Small intestine (tissue), 16 donors: ENCODE measurements at places on chromosomes 2 and 18. TPM values are rescaled to one million over a fixed set of nuclear protein-coding genes. Genes with fewer than 3 reads are reported as not detected.
A peak's percentile ranks its signal among the peaks of the same experiment; 100 is the strongest.

- no peak overlapping the region for H3K4me3 ChIP-seq
- H3K36me3 ChIP-seq: peaks cover 11% of the 10 kb centered on the region
- H3K27ac ChIP-seq: no peak overlapping the region
- DNase-seq: no peak
Measured at GRCh38 chr2:191686066-191686465, 8.1 kb downstream of the NABP1 start.

- peaks cover 7% of the 10 kb centered on the region for H3K4me1 ChIP-seq
- no peak overlapping the region for H3K4me3 ChIP-seq
- H3K27me3 ChIP-seq: peaks cover 12% of the 10 kb centered on the region
- H3K27ac ChIP-seq: no peak overlapping the region
- H3K36me3 ChIP-seq: no peaks in the 10 kb centered on the region
Measured at GRCh38 chr2:23388294-23388693, 3.3 kb downstream of the KLHL29 start.

GRCh38 chr2:11903085-11903606, 156.7 kb downstream of the LPIN1 start:
- no peaks in the 10 kb centered on the region for H3K36me3 ChIP-seq
- H3K27me3 ChIP-seq: peaks cover 2% of the 10 kb centered on the region
- no peak for DNase-seq
- no peak overlapping the region for H3K4me3 ChIP-seq

- no peak overlapping the region for H3K27ac ChIP-seq
- H3K36me3 ChIP-seq: no peaks in the 10 kb centered on the region
- no peaks in the 10 kb centered on the region for H3K4me1 ChIP-seq
Measured at GRCh38 chr2:25881764-25882163, 3.5 kb upstream of the ASXL2 start.

GRCh38 chr2:200223205-200223784, 83.2 kb upstream of the SPATS2L start:
- H3K27ac ChIP-seq: no peak overlapping the region
- no peaks in the 10 kb centered on the region for H3K27me3 ChIP-seq
- DNase-seq: no peak
- H3K36me3 ChIP-seq: no peaks in the 10 kb centered on the region

GRCh38 chr18:63741769-63742168, 33.4 kb upstream of the SERPINB7 start:
- H3K27me3 ChIP-seq: no peaks in the 10 kb centered on the region
- no peaks in the 10 kb centered on the region for H3K4me1 ChIP-seq
- H3K4me3 ChIP-seq: no peak overlapping the region

DNA sequence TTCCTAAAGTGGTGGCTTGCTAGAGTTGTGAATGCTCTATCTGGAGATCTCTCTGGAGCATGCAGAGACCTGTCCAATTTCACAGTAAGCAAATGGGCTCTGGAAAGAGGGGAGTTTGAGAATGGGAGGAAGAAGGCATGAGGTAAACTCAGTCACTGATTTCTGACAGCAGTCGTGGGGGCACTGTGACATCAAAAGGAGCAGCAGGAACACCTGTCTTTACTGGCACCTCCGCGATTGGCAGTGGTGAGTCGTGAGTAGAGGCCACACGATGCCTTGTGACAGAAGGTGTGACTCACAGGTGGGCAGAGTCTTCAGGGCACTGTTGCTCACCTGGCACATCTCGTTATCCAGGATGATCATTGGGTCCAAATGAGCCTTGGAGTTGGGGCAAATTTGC, 38.8 kb upstream of the CAVIN2 start:
- no peak overlapping the region for H3K4me3 ChIP-seq
- no peaks in the 10 kb centered on the region for H3K36me3 ChIP-seq
- peaks cover 13% of the 10 kb centered on the region for H3K4me1 ChIP-seq
- no peak overlapping the region for H3K27ac ChIP-seq
- DNase-seq: no peak
- no peaks in the 10 kb centered on the region for H3K27me3 ChIP-seq

DNA sequence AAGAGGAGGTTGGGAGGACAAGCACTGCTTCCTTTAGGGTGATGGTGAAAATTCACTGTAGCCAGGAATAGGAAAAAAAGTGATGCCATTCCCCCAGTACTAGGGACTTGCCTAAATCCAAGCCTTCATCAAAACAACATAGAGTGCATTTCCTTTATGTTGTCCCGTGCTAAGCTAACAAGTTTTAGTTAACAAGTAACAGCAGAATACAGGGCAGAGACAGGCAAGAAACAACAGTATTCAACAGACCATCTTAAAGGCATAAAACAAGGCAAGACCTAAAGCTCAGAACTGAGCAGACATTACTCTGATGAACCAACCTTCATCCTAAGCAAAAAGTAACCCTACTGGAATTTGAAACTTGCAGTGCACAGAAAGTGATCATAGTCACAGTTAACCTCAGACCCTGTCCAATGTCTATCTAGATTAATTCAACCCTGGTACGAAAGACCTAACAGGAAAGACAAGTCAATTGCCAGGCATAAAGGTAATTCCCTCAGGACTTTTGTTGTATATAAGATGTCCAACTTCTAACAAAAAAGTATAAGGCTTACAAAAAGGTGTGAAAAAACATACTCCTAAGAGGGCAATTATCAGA, 34.4 kb upstream of the GALNT1 start:
- no peaks in the 10 kb centered on the region for H3K36me3 ChIP-seq
- no peaks in the 10 kb centered on the region for H3K4me1 ChIP-seq
- DNase-seq: peak; percentile 59
- H3K27ac ChIP-seq: peak overlapping the region; percentile 34
- H3K27me3 ChIP-seq: no peaks in the 10 kb centered on the region

DNA sequence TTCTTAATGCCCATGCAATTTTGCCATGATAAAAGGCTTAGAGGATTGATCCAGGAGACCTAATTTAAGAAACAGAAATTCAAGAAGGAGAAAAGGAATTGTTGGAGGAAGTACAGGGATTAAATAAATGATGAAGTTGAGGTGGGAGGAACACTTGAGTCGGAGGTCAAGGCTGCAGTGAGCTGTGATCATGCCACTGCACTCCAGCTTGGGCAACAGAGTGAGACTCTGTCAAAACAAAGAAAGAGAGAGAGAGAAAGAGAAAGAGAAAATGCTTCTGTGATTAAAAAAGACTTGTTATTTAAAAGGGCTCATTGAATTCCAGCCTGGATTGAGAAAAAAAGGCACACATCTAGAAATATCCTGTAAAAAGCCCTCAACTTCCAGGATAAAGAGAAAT, 123.2 kb downstream of the B3GNT2 start:
- no peak overlapping the region for H3K27ac ChIP-seq
- no peaks in the 10 kb centered on the region for H3K36me3 ChIP-seq
- no peak overlapping the region for H3K4me3 ChIP-seq
- no peaks in the 10 kb centered on the region for H3K4me1 ChIP-seq
- no peak for DNase-seq

DNA sequence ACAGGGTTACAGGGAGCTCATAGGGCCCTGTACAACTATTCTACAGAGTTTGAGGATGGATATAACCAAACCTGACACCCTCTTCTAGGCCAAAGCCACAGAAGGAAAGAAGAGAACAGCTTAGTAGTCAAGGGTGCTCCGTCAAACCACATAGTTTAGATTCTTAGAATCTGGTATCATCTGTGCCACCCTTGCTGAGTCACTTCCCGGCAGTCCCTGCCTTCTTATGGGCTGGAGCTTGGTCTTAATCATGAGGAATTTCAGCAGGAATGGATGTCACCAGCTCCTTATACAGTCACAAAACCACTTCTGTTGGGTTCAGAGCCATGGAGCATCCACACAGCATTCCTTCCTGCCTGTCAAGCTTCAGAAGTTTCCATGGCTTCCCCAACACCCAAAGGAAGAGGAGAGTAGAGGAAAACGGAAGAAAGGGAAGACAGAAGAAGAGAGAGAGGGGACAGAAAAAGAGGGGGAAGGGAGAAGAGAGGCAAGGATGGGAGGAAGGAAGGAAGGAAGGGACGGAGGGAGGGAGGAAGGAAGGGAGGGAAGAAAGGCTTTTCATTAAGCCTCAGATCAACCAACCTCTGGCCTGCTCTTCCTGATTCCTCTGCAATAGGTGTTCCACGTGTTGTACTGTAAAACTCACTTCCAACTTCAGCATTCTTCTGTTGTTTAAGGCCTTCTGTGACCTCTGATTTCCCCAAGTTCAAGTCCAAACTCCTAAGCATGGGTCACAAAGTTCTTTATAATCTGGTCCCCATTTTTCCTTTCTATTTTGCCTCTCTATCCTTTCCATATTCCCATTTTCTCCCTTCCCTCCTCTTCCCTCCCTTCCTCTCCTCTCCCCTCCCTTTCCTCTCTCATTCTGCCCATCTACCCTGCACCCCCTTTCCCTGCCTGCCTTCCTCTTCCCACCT, 246.1 kb upstream of the TNP1 start:
- H3K27ac ChIP-seq: no peak overlapping the region
- H3K4me3 ChIP-seq: no peak overlapping the region
- no peaks in the 10 kb centered on the region for H3K36me3 ChIP-seq
- H3K4me1 ChIP-seq: no peaks in the 10 kb centered on the region
- no peaks in the 10 kb centered on the region for H3K27me3 ChIP-seq

DNA sequence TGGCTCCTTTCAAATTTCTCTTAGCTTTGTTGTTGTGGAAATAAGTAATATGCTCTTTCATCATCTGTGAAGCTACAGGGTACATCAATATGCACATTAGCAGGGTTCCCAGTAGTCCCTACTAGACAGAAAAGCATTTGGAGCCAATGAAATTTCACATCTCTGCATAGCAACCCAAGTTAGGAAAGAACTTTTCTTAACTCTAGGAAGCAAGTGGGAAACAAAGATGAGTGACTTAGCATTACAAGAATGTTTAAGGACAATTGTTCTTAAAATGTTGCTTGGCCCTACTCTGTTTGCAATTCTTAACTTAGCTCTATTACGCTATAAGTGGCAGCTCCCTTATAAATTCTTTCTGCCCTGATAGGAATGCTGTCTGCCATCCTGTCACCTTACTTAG, 39.6 kb downstream of the ZEB2 start:
- H3K27me3 ChIP-seq: peaks cover 14% of the 10 kb centered on the region
- no peak for DNase-seq
- H3K27ac ChIP-seq: no peak overlapping the region
- H3K4me1 ChIP-seq: no peaks in the 10 kb centered on the region
- H3K36me3 ChIP-seq: no peaks in the 10 kb centered on the region
- H3K4me3 ChIP-seq: no peak overlapping the region

GRCh38 chr18:59950215-59950944, 50.6 kb downstream of the PMAIP1 start:
- H3K27me3 ChIP-seq: no peaks in the 10 kb centered on the region
- no peaks in the 10 kb centered on the region for H3K36me3 ChIP-seq
- no peak for DNase-seq
- H3K27ac ChIP-seq: no peak overlapping the region
- no peaks in the 10 kb centered on the region for H3K4me1 ChIP-seq

- peak overlapping the region; percentile 58 for H3K27ac ChIP-seq
- no peak overlapping the region for H3K4me3 ChIP-seq
- no peaks in the 10 kb centered on the region for H3K36me3 ChIP-seq
- DNase-seq: peak; percentile 51
- peaks cover 32% of the 10 kb centered on the region for H3K4me1 ChIP-seq
Measured at GRCh38 chr2:205684871-205685313, 2.6 kb downstream of the NRP2 start.

DNA sequence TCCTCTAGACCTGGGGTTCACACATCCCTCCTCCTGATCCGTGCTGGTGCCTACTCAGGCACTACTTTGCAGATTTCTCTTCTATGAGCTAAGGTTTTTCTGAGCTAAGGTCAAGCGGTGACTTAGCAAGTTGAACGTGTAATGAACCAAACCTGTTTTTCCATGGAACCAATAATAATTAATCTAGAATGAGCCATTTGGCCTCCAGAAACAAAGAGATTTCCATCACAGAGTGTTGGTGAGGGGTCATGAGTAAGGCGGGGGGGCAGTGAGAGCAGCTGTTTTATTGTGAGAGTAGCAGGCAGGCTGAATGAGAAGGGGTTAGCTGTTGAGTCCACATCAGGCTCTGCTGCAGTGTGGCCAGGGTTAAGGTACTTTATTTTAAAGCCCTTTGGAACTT, 112.0 kb upstream of the FOSL2 start:
- no peaks in the 10 kb centered on the region for H3K36me3 ChIP-seq
- no peaks in the 10 kb centered on the region for H3K4me1 ChIP-seq
- H3K27me3 ChIP-seq: no peaks in the 10 kb centered on the region
- H3K4me3 ChIP-seq: no peak overlapping the region

DNA sequence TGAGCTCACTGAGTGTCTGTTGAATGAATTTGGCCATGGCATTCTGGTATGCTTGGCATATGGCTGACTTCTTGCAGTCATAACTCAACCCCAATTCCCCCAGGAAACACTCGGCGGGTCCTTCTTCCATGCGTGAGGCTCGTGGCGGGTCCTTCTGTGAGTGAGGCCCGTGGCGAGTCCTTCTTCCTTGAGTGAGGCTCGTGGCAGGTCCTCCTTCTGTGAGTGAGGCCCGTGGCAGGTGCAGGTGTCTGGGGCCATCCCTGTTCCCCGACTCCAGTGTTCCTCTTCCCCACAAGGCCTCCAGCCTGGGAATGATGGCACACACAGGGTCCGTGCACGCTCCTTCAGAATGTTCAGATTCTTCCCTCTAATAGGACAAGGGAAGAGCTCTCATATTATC, 169.0 kb downstream of the EIPR1 start:
- H3K36me3 ChIP-seq: peaks cover 5% of the 10 kb centered on the region
- DNase-seq: no peak
- H3K4me3 ChIP-seq: no peak overlapping the region
- H3K27me3 ChIP-seq: no peaks in the 10 kb centered on the region
- no peaks in the 10 kb centered on the region for H3K4me1 ChIP-seq
- H3K27ac ChIP-seq: no peak overlapping the region

DNA sequence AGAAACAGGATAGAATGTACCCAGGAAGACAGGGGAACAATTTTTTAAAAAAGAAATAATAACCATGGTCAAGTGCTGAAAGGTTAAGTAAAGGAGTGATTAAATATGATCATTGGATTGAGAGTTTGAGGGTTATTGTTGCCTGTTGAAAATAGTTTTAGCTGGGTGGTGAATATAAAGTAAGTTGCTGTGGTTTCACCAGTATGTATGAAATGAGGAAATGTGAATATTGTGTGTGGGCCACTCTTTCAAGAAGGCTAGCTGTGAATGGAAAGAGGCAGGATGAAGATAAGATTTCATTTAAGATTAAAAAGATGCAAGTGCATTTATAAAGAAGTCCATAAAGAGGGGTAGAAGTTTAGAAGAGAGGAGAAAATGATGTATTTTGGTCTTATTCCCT, 53.8 kb downstream of the GULP1 start:
- H3K27ac ChIP-seq: no peak overlapping the region
- H3K4me3 ChIP-seq: no peak overlapping the region
- H3K4me1 ChIP-seq: no peaks in the 10 kb centered on the region
- H3K36me3 ChIP-seq: no peaks in the 10 kb centered on the region

DNA sequence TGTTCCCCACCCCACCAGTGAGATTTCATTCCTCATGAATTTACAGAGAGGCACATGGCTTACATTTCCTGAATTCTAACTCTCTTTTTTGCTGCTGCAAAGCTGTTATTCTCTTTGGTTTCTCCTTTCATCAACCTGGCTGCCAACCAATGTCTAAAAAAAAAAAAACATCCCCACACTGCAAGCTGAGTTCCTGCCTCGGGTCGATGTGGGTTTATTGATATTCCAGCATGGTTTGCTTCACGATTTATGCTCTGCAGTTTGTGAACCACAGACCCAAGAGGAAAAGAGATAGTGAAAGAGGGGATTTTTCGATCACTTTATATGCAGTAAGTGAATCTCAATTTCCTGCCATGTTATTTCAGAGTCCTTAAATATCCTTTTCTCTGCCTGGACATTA, 363.6 kb downstream of the LPIN1 start:
- no peaks in the 10 kb centered on the region for H3K27me3 ChIP-seq
- no peaks in the 10 kb centered on the region for H3K36me3 ChIP-seq
- no peak overlapping the region for H3K4me3 ChIP-seq

DHX57 gene
- polyA plus RNA-seq: 6.6 TPM

KYNU gene
- polyA plus RNA-seq: 1.9 TPM

PID1 gene
- 7.0 TPM for polyA plus RNA-seq

CGREF1 gene
- 3.8 TPM for polyA plus RNA-seq

ZC3H6 gene
- polyA plus RNA-seq: 1.6 TPM

NRBP1 gene
- 84.8 TPM for polyA plus RNA-seq

UBE2E3 gene
- 62.8 TPM for polyA plus RNA-seq
